ENCODE measurements at places on chromosomes 5 and 9.

DNA sequence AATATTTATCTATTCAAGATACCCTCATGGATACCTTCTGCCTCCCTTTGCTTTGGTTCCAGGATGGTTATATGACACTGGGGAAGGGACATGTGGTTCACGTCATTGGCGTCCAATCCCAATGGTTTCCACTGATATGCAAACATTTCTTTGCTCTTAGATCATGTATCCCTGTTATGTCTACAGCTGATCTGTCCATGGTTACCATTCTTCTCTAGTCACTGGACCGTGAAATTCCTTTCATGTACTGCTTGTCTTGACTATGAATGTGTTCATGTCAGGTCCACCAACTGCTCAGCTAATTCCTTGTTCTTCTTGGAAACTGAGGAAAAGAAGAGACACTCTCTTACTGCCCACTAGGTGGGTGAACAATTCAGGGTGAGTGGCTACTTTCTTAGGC lies 391.1 kb upstream of the ZNF608 start:
- no peak for DNase-seq

GRCh38 chr5:32150366-32150765 lies 23.8 kb downstream of the GOLPH3 start:
- no peak for DNase-seq

DNA sequence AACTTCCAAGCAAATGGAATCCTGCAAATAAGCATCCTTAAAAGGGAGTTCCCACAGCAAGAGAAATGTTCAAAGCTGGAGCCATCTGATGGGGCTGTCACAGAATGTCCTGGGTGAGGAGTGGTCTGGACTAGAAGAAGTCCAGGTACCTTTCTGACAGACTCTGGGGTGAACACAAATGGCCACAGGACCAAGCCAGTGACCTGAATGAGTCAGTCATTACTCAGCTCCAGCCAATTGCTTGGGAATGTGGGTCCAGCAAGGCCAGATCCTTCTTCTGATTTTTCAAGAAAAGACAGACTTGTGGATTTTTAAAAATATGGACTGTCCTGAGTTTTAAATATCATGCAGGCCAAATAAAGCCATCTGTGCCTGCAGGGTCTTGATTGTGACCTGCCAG lies 30.1 kb downstream of the GALNT10 start:
- DNase-seq: peak; percentile 45

GRCh38 chr5:58094031-58094430 lies 365.9 kb downstream of the PLK2 start:
- DNase-seq: peak; percentile 28

DNA sequence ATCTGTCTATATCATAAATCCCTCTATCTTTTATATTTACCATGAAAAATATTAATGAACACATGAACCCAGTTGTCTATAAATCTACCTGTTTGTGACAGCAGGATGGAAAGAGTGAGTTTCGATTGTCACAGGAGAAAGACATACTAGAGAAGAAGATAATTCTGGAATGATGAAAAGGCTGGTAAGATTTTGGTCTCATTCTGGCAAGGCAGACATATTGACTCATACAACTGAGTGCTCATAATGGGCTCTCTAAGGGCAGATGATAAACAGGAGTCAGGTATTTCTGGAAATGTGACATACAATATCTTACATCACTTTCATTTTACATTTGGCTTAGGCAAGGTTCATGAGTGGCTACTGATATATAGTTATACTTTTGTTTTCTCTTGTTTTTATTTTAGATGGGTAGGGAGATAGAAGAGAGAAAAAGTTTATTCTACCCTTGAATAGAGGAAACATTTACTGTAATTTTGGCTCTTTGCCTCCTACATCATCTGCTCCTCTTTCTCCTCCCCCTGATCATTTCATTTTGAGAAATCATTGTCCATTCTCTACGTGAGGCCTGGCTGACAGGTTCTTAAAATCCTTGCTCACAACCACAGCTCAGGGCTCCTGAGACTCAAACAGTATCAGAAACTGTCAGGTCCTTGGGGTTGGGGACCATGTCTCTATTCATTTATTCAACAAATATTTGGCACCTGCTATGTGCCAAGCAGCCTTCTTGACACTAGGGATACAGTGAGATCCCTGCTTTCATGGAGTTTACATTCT lies 14.4 kb downstream of the ELOVL7 start:
- DNase-seq: no peak

DNA sequence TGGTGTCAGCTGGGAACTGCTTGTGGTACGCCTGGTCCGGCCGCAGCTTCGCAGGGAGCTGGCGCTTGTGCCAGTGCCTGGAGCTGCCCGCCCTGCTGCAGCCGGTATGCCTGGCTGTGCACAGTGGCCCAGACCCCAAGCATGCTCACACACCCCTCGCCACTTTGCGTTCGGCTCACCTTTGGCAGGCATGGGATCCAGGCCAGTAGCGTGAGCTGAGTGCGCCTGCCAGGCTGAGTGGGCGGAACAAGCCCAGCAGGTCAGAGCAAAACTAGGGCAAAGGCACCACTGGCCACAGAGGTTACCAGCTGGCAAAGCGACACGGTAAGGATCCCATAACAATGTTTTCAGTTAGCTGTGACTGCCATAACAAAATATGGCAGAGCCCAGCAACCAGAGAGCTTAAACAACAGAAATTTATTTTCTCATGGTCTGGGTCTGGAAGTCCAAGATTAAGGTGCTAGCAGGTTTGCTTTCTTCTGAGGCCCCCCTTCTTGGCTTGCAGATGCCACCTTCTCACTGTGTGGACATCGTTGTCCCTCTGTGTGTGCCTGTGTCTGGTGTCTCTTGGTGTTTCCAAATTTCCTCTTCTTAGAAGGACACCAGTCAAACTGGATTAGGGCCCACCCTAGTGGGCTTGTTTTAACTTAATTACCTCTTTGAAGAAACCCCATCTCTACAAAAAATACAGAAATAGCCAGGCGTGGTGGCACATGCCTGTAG lies 61.6 kb downstream of the PSAT1 start:
- DNase-seq: no peak

- no peak for DNase-seq
These were observed 62.3 kb downstream of the CXXC5 start for GRCh38 chr5:139710319-139711066.

GRCh38 chr9:133581011-133581410 lies 28.2 kb downstream of the FAM163B start:
- no peak for DNase-seq

GRCh38 chr9:93954434-93955061 lies 607 bp downstream of the BARX1 start:
- no peak for DNase-seq

DNA sequence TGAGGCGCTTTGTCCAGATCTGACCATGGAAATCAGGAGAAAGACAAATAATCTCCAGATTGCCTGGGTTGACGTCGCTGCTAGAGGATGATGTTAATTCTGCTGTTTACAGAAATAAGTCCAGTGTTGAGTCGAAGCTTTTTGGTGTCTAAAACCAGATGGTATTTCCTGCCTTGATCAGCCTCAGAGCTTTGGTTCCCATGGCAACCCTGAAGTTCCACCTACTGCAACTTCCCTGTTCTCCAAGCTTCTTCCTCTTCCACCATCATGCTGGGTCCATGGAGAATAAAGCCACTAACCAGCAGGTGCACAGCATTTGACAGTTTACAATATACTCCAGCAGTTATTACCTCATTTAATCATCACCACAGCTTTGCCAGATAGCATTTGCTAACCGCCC lies 18.0 kb upstream of the GABBR2 start:
- DNase-seq: peak; percentile 30

GRCh38 chr5:176780176-176781053 lies 29.9 kb upstream of the UNC5A start:
- no peak for DNase-seq

DNA sequence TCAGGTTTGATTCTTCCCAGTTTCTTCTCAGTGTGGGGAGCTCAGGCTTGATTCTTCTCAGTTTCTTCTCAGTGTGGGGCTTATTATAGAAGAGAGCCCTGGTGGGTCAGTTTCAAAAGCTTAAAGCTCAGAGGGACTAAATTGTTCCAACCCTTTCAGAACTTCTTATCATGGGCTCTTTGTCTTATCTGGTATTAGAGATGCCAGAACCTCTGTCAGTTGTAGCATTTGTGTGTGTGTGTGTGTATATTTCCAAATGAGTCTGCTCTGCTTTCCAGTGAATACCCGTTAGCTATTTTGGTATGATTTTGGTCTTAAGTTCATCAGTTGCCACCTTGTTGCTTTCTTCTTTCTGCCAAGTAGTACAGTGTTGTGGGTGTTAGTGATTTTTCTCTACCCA lies 21.8 kb downstream of the TMEM38B start:
- no peak for DNase-seq

All from GM04504 (cell line).